Neural progenitor cell (in vitro differentiated cells): ENCODE measurements at places on chromosomes 12 and 14. TPM values are rescaled to one million over a fixed set of nuclear protein-coding genes. Genes with fewer than 3 reads are reported as not detected.

GRCh38 chr14:36880276-36880675 is 218.6 kb downstream of the PAX9 start:
- no peaks in the 10 kb centered on the region for H3K4me1 ChIP-seq
- H3K27ac ChIP-seq = no peak overlapping the region
- H3K4me3 ChIP-seq = no peak overlapping the region
- H3K36me3 ChIP-seq = no peaks in the 10 kb centered on the region

DNA sequence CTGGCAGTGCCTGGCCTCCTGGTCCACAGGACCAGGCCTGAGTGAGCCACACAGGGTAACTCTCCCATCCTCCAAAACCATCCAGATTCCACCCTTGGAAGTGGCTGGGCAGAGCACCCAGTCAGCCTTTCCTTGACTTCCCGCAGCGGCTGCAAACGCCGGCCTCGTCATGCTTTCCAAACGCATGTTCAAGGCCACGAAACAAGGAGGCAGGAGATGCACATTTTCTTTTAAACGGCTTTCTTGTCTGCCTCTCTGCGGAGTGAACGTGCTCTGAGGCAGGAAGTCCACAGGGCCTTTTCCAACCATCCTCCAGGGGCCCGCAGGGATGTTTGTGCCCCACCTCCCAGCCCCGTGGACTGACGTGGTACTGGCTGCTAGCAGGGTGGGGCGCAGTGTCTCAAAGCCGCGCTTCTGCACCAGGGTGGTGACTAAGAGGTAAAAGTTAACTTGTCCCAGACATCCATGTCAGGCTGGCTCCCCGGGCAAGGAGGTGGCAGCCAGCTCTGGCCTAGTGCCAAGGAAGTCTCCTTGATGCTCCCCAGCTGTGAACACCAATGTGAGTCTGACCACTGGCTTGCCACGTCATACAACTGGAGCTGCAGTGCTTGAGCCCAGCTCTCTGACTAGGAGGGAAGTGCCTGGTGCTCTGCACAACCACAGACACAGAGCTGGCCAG is 45.0 kb downstream of the KCNA5 start:
- no peaks in the 10 kb centered on the region for H3K4me1 ChIP-seq
- no peaks in the 10 kb centered on the region for H3K36me3 ChIP-seq
- no peaks in the 10 kb centered on the region for H3K27me3 ChIP-seq
- H3K27ac ChIP-seq = no peak overlapping the region

DNA sequence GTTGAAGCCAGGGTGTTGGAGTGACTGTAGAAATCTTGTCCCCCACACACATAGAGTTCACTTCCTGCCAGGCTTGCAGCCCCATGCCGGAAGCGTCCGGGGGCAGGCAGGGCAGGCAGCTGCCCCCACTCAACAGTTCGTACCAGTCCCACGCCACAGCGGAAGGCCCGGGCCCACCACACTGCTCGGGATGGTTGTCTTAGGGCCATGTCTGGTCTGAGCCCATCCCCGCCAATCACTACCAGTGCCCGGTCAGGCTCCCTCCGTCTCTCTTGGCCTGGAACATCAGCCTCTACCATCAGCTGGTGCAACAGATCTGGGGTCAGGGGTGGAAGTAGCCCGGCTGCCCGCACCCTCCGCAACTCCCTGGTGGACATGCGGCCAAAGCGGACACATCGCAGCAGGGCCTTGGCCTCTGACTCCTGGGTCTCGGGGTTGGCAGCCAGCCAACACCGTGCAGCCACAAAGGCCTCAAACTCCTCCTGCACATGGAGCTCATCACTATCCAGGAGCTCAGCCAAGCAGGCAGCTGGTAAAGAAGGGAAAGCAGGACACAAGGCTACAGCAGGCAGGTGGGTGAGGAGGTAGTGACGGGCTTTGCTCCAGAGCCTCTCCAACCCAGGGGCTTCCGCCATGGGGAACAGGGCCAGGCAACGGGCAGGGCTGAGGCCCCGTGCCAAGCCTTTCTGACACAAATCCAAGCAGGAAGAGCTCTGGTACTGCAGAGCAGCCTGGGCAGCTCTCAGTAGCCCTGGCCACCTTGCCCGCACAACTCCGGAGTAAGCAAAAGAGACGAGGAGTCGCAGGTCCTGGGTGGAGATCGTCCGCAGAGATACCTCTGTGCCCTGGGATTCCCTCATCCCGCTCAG is 5.9 kb downstream of the KLHL33 start:
- H3K27me3 ChIP-seq = no peaks in the 10 kb centered on the region
- no peak overlapping the region for H3K4me3 ChIP-seq
- no peaks in the 10 kb centered on the region for H3K4me1 ChIP-seq
- H3K36me3 ChIP-seq = no peaks in the 10 kb centered on the region

DNA sequence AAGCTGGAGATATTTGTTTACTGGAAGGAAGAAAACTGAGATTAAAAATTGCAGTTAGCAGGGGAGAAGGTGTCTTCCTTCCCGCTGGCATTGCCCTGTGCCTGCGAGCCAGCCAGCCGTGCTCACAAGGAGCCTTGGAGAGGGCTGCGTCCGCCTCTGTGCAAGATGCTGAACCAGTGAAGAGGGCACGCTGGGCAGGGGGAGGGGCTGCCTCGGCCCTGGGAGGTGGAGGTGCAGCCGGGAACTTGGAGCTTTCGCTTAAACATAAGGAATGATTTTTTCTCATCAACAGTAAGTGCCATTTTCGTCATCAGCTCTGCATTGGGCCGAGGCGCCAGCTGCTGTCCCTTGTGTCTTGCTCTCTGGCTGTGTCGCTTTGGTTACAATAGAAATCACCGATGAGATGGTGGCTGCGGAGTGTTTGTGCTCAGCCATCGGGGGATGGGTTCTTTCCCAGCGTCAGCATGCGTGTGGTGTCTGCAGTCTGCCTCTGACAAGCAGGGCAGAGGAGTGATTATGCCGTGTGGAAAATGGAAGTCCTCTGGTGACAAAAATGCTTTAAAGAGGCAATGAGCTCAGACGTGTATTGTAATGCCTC is 97.3 kb downstream of the ESR2 start:
- H3K4me1 ChIP-seq = peaks cover 38% of the 10 kb centered on the region
- H3K27ac ChIP-seq = no peak overlapping the region
- no peaks in the 10 kb centered on the region for H3K27me3 ChIP-seq
- peak overlapping the region; percentile 43 for H3K4me3 ChIP-seq
- DNase-seq = peak; percentile 75
- H3K36me3 ChIP-seq = no peaks in the 10 kb centered on the region

DNA sequence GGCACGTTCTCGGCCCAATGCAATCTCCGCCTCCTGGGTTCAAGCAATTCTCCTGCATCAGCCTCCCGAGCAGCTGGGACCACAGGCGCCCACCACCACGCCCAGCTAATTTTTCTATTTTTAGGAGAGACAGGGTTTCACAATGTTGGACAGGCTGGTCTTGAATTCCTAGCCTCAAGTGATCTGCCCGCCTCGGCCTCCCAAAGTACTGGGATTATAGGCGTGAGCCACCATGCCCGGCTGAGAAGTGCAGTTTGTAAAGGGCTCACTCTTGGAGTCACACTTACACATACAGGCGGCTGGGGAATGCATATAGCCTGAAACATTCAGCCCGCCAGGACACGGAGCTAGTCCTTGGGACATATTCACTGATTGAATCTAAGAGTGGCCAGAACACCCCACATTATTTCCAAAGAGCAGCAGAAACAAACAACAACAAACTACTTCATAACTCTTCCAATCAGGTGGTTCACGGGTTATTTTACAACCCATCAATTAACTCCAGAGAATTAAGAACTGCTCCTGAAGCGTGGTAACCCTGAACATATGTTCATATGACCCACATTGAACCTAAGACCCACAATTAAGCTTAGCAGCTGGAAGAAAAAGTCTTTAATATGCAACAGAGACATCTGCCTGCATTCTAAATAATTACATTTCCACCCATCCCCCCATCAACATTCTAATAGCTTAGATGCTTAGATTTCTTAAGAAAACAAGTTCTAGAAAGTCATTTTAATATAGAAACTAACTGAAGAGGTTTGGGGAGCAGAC is 49.2 kb downstream of the SSH1 start:
- peaks cover 11% of the 10 kb centered on the region for H3K4me1 ChIP-seq
- H3K27me3 ChIP-seq = no peaks in the 10 kb centered on the region
- H3K4me3 ChIP-seq = no peak overlapping the region
- H3K27ac ChIP-seq = no peak overlapping the region
- DNase-seq = no peak
- no peaks in the 10 kb centered on the region for H3K36me3 ChIP-seq

GRCh38 chr14:87306409-87307168 is 686.4 kb downstream of the GALC start:
- H3K36me3 ChIP-seq = no peaks in the 10 kb centered on the region
- no peak overlapping the region for H3K27ac ChIP-seq
- H3K4me1 ChIP-seq = no peaks in the 10 kb centered on the region
- H3K4me3 ChIP-seq = no peak overlapping the region

GRCh38 chr14:104894331-104895206 is 29.5 kb downstream of the CEP170B start:
- no peaks in the 10 kb centered on the region for H3K36me3 ChIP-seq
- no peak overlapping the region for H3K4me3 ChIP-seq
- no peaks in the 10 kb centered on the region for H3K27me3 ChIP-seq
- H3K4me1 ChIP-seq = no peaks in the 10 kb centered on the region
- DNase-seq = no peak

The TAS2R8 gene
- total RNA-seq = 0.22 TPM in 1 of 2 replicates, not detected in the other

The TAS2R10 gene
- 0.87 and 1.4 TPM in 2 replicates for total RNA-seq

The NXPH4 gene
- 0.28 TPM in 1 of 2 replicates, not detected in the other for total RNA-seq

The RNFT2 gene
- total RNA-seq = 26.9 and 30.8 TPM in 2 replicates

The KCNC2 gene
- total RNA-seq = not detected in 2 replicates

The LALBA gene
- total RNA-seq = not detected in 2 replicates

The LRP1-AS gene
- total RNA-seq = not detected in 2 replicates

The ATG101 gene
- 19.8 and 33.7 TPM in 2 replicates for total RNA-seq
